ENCODE measurements at places on chromosomes 3 and 15.

DNA sequence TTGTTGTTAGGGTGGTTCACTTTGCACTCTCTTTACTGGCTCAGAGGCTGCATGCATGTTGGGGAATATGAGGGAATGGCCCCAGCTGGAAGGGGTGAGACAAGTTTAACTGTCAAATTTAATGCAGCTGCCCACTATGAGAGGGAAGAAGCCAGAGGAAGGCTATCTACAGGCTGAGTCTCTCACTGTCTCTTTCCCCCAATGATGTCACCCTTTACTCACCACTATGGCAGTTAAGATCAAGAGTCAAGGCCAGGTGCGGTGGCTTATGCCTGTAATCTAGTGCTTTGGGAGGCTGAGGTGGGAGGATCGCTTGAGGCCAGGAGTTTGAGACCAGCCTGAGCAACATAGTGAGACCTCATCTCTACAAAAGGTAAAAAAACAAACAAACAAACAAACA lies 12.2 kb upstream of the RBMS3 start:
- DNase-seq: no peak

DNA sequence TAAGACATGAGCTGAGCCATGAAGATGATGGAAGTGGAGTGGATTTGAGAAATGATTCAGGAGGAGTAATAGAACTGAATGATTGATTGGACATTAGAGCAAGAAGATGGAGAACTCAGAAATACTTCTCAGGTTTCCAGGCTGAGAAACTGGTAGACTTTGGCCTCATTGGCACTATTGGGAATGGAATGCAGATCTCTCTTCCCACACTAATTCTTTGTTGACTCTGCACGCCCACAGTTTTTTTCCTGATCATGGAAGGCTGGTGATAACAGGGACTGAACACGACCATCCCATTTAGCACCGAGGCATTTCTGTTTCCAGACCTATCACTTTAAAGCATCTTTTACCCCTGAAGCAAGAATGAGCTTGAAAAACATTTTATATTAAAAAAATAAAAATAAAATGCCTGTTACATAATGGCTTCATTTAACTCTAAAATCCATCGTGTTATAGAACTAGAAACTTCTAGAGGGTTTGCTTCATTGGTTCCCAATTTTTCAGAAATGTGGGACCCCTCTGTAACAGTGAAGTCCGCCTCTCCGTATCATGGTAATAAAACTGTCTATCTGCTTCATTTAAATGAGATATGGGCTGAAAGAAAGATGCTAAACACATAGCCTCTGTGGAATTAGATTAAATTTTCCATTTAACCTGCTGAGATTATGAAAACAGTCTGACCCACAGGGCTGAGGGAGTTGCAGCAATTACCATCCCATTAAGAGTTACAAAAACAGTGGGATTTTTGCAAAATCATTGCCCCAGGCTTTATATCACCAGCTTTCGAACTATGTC lies 562.0 kb upstream of the CFAP20DC start:
- no peak for DNase-seq

DNA sequence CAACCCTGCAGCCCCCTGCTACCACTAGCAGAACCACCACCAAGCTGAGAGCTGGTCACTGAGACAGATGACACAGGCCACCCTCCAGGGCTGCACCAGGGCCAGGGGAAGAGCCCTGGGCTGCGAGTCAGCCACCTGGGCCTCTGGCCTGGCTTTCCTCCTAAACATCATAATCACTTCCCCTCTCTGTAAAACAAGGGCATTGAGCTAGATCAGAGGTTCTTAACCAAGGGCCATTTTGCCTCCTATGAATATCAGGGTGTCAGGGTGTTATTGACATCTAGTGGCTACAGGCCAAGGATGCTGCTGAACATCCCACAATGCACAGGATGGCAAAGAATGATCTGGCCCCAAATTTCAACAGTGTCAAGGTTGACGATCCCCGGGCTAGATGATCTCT lies 25.2 kb downstream of the TLE3 start:
- DNase-seq: no peak

GRCh38 chr3:62809369-62809768 lies 65.8 kb downstream of the CADPS start:
- DNase-seq: no peak

GRCh38 chr15:93929375-93930094 lies 301.8 kb upstream of the MCTP2 start:
- DNase-seq: peak; percentile 13

DNA sequence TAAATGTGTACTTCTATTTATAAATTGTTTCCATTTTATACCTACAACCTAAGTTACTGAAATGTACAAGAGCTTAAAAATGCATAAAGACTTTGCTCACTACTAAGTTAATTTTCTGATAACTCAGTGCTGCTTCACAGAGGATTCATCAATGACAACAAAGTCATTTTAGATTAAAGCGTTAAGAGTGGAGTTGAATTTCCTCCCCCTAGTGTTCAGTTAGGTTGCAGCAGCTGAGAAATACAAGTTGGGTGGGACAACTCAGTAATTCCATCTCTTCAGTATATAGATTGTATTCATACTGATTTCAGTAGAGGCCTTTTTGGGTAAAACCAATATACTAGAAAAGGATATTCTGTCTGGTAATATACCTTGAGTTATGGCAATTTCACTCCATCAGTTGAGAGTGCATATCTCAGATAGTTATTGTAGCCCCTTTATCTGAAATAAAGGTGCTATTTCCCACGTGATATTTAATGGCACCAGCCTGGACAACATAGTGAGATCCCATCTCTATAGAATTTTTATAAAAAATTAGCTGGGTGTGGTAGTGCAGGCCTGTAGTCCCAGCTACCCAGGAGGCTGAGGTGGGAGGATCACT lies 6.9 kb upstream of the RPL35A start:
- DNase-seq: no peak

- DNase-seq: no peak
Observed at GRCh38 chr3:126316031-126316461, 41.2 kb downstream of the KLF15 start.

DNA sequence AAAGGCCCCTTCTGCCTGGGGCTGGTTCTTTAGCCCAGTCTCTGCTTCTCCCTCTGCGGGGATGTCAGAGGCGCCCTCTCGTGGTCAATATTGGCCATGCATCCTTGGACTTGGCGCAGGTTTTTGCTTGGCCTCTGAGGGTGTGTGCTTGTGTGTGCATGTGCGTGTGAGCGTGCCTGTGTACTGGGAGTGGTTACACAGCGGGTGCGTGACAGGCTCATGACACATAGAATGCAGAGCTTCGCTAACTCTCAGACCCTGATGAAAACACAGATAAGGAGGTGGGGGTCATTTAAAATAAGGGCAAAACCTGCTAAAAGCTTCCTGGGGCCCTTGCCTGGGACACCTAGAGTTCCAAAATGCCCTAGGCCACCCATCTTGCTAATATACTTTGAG lies 160.9 kb downstream of the SMAD6 start:
- DNase-seq: peak; percentile 80

DNA sequence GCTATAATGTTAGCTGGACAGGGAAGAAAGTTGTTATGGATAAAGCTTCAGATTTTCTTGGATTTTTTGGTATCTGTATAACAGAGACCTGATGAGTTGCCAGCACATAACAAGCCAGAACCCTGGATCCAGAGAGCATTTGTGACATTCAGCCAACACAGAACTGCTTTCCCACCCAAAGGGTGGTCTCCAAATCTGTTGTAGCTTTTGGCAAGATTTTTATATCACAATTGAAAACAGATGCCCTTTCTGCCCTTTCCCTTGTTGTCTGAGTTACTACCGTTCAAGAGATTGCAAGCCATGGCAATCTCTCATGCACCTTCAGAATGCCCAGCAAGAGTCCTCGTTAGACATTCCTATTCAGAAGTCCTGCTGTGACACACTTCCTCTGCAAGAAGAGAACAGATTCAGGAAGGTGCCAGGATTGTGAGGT lies 107.6 kb upstream of the FGF7 start:
- no peak for DNase-seq

DNA sequence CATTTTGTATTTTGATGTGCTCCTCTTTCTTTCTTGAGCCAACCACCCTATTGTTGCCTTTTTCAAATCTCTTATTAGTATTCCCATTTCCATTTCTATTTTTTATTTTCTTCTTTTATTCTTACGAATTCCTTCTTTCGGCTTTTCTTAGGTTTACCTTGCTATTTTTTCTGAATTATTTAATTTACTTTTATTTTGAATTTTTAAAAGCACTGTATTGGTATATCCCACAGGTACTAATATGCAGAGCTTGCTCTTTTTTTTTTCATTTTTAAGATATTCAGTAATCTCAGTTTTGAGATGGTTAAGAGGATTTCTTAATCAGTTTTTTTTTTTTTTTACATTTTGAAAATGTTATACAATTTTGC lies 18.4 kb upstream of the MCF2L2 start:
- DNase-seq: no peak

- no peak for DNase-seq
Observed at GRCh38 chr15:63225381-63225780, 36.0 kb downstream of the RAB8B start.

DNA sequence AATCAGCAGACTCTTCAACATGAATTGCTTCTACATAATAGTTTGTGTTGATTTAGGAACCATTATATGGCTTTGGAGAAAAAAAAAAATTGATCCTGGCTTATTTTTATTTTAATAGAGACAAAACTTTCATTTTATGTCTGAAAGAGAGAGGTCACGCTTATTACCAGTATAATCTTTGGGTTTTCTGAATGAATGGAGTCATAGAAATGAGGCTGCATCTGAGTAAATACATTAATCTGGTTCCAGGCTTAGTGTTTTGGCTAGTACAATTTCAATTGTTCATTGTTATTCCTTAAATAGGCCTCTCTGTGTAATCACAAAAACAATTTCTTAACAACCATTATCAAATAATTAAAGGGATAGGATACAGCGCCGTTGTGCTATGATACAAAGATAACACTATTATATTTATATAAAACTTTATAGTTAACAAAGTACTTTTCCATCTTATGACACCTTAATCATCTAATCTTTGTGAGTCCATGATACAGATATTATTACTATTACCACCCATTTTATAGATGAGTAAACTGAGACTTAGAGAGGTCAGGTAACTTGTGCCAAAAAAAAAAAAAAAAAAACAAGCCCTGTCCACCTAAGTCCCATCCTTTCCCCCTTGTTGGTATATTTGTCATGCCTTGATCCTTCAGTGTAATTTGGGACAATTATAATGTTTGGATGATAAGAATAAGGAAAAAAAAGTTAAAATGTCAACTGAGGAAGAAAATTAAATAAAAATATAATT lies 41.8 kb upstream of the GOLM2 start:
- DNase-seq: no peak

DNA sequence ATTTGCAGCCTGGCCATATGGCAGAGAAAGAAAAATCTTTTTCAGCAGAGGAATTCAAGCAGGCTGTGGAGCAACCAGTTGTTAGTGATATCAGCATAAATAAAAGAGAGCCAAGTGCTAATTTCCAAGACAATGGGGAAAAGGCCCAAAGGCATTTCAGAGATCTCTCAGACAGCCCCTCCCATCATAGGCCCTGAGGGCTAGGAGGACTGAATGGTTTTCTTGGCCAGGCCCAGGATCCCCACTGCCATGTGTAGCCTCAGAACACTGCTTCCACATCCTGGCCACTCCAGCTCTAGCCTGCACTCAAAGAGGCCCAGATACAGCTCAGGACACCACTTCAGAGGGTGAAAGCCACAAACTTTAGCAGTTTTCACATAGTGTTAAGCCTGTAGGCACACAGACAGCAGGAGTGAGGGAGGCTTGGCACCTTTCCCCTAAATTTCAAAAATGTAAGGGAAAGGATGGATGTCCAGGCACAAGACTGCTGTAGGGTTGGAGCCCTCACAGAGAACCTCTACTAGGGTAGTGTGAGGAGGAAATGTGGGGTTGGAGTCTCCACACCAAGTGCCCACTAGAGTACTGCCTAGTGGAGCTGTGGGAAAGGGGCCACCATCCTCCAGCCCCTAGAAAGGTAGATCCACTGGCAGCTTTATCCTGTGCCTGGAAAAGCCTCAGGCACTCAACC lies 191.4 kb downstream of the TBL1XR1 start:
- DNase-seq: no peak

- DNase-seq: no peak
Observed at GRCh38 chr3:32498252-32498651, 4.4 kb downstream of the CMTM6 start.

GRCh38 chr15:100265641-100266035 lies 76.1 kb downstream of the ADAMTS17 start:
- no peak for DNase-seq

GRCh38 chr15:99180086-99180963 lies 69.1 kb downstream of the TTC23 start:
- no peak for DNase-seq

DNA sequence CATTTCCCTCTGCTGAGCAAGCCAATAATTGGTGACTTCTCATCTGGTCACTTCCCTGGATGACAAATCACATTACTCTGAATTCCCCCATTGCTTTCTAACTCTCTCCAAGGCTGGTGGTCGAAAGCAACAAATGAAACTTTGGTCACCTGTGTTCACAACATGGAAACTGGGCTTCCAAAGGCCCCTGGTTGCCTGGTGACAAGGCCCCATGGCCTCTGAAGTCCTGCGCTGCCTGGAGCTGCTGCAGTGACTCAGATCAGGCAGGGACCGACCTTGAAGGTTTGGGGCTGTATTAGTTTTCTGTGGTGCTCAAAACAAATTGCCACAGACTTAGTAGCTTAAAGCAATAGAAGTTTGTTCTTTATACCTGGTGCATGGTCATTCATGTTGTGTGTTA lies 345.3 kb downstream of the WDR72 start:
- no peak for DNase-seq

- DNase-seq: no peak
Observed at GRCh38 chr15:32763295-32763694, 45.5 kb downstream of the GREM1 start.

GRCh38 chr3:141853081-141853601 lies 23.3 kb upstream of the ATP1B3 start:
- DNase-seq: no peak

- DNase-seq: no peak
Observed at GRCh38 chr3:87461036-87461435, 184.7 kb upstream of the POU1F1 start.

GRCh38 chr3:13621381-13622221 lies 72.7 kb downstream of the FBLN2 start:
- no peak for DNase-seq

DNA sequence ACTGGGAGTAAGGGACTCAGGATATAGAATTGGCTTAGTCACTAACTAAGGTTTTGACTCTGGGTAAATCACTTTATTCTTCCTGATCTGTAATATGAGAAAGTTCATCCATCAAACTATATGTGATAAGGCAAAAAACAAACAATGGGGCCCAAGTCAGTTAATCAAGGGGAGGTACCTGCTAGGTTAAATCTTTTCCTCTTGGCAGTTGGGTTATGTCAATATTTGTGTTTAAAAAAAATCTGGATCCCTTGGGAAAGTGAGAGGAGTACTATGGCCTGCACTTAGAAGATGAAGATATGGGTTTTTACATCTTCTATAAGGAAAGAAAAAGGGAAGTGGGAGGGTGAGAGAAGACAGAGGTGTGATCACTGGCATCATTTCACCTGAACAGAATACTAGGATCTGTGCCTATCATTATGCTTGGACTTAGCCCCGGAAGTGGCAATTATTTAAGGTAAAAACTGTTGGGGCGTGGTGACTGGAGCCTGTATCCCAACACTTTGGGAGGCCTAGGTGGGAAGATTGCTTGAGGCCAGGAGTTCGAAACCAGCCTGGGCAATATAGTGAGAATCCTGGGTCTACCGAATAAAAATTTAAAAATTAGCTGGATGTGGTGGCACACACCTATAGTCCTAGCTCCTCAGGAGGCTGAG lies 2.8 kb upstream of the SLC28A2 start:
- DNase-seq: peak; percentile 24

GRCh38 chr15:48754011-48754410 lies 56.9 kb downstream of the CEP152 start:
- DNase-seq: no peak

Data from large intestine (tissue), 12 donors.